ENCODE measurements at places on chromosomes 5 and 9.

- DNase-seq = no peak
Measured at GRCh38 chr9:133264235-133264764, 10.7 kb downstream of the ABO start.

- peak; percentile 57 for DNase-seq
Measured at GRCh38 chr5:116939641-116940040, 365.0 kb upstream of the SEMA6A start.

DNA sequence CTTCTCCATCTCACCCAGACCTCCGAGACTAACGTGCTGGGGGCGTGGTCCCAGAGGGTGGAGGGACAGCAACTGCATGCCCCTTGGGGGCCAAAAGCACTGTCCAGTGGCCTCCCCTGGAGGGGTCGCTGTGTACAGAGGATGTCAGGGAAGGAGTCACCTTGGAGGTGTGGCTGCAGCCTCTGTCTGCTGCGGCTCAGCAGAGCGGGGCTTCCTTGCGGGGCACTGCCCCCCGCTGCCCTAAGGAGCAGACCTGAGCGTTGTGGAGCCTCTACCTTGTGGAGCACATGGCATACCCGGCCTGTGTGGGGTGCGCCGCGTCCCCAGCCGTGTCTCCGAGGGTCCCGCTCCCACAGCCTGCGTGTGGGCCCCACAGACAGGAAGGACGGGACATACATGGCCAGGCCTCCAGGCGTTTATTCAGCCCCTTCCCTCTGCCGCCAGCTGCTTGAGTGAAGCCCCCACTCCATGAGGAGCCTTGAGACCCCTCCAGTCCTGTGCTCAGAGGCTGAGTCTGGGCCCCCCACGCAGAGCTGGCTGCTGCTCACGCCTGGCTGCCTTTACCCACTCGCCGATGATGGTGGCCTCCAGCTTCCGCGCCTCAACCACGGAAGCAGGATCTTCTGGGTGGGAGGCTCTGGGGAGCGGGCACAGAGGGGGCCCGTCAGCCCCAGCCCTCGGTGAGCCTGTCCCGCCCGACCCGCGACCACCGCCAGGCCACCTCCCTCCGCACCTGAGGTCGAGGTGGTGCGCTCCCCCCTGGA lies 4.2 kb downstream of the DPP7 start:
- no peak for DNase-seq

- no peak for DNase-seq
Measured at GRCh38 chr5:50655067-50655809, 11.2 kb upstream of the PARP8 start.

- DNase-seq = no peak
Measured at GRCh38 chr5:131563434-131564228, 71.4 kb downstream of the RAPGEF6 start.

- DNase-seq = no peak
Measured at GRCh38 chr9:121372239-121373010, 2.4 kb upstream of the STOM start.

GRCh38 chr5:176536132-176536901 lies 885 bp downstream of the RNF44 start:
- peak; percentile 81 for DNase-seq

- no peak for DNase-seq
Measured at GRCh38 chr9:111483439-111483857, 735 bp downstream of the ECPAS start.

DNA sequence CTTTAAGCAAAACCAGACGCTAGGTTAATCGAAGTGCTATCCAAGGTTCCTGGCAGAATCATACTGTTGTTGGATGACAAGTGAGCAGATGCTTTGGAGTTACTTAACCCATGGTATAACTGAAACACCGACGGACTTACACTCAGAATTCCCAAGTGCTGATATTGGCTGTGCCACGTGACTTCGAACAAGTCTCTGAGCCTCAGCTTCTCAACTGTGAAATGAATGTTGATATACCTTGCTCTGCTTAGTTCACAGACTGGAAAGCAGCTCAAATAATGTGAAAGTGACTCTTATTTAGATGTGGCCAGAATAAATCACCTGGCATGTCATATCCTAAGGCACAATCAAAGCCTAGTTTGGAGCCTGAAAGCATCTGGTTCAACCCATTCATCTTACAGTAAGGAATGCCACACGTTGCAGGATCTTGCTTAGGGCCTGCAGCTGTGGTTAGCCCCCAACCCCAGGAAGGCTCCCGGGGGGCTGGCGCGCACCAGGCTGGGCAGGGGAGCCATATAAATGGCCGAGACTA lies 759 bp downstream of the GEMIN5 start:
- no peak for DNase-seq

- DNase-seq = no peak
Measured at GRCh38 chr5:50445296-50445949, 4.3 kb upstream of the EMB start.

- DNase-seq = no peak
Measured at GRCh38 chr5:130546211-130546610, 618.8 kb downstream of the HINT1 start.

DNA sequence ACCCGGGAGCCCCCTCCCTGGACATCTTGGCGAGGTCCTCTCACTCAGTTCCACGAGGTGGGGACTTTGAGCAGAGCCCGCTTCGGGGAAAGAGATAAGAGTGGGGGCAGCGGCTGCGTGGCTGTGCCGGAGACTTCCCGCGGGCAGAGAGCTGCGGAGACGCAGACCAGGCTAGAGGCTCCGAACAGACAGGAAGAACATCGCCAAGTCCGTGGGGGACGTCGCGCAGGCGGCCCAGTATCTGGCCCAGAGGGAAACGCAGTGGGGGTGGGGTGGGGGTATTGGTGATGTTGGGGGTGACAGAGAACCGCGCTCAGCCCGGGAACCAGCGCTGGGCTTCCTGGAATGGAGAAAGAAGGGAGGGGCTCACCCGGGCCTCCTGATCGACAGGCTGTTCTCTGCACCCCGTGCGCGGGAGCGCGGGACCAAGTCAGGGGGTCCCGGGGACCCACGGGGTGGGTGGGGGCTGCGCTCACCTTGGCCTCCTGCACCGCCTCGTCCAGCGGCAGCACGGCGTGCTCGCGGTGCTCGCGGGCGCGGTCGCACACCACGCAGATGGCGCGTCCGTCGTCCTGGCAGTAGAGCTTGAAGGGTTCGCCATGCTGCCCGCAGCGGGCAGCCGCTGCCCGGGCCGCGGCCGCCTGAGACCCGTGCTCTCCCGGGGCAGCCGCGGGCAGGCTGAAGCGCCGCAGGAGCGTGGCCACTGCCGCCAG lies 727 bp downstream of the TRIM7 start:
- DNase-seq = peak; percentile 39

DNA sequence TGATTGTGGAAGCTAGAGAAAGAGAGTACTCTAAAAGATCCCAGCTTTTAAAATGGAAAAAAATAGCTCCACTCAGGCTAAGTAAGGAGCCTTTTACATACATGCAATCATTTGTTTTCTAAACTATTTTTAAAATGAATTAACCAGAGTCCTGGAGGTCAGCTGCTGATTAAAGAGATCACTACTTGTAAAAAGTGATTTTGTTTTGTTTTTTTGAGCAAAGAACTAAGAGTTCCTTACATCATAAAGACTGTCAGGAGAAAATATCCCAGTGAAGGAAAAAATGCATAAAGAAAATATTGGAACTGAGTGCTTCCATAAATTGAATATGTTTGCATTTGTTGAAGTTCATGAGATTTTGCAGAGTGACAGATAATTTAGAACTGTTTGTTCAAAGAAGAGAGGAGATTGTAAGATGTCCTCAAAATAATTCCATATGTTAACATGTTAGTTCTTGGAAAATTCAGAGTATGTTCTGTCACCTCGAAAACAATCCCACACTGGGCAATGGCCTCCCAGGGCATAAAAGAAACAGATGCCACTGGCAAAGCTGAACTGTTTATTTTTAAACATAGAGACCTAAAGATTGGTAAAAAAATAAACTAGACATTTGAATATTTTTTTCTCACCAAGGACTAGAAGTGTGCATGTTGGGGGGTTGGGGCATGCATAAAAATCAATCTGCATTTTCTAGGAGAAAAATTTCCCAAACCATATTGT lies 264.7 kb downstream of the NPR3 start:
- DNase-seq = no peak

- no peak for DNase-seq
Measured at GRCh38 chr5:34485768-34486030, 170.4 kb upstream of the RAI14 start.

DNA sequence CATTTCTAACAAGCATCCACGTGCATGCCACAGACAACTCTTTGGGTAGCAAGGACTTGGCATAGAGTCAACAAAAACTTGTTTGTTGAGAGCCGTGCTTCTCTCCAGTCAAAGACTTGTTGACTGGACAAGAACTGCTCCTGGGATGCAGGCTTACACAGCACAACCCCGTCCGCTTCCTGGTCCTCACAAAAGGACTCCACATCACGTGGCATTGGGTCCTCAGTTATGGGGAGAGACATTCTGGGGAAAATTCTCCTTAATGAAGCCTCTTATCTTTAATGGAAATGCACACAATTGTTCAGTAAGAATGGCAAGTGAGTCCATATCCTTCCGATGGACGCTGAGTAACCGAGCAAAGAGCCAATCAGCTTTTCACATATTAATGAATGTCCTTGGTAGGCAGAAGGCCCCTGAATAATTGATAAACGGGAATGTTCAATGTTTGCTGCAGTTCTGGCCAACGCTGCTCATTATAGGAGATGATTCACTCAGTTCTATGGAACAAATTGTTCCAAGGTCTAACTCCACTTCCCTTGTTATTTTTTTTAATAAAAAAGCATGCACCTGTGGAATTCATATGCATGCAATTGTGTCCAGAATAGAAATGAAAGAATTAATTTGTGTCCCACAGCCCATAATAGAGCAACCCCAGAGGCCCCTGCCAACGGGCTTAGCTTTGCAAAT lies 97.0 kb upstream of the ZNF366 start:
- DNase-seq = no peak
